Mononuclear cell (primary cell): ENCODE measurements at places on chromosomes 2 and 18. TPM values are rescaled to one million over a fixed set of nuclear protein-coding genes. Genes with fewer than 3 reads are reported as not detected.

The VAMP5 gene
- total RNA-seq: 8.9 TPM

The NYAP2 gene
- total RNA-seq: 0.10 TPM

The PLB1 gene
- 9.2 TPM for total RNA-seq

The RAB31 gene
- 47.8 TPM for total RNA-seq

The STPG4 gene
- total RNA-seq: 1.2 TPM

The CD207 gene
- 0.10 TPM for total RNA-seq

The CKAP2L gene
- total RNA-seq: 0.21 TPM

The IL1F10 gene
- total RNA-seq: not detected

The SP5 gene
- not detected for total RNA-seq

The SERPINB3 gene
- not detected for total RNA-seq

The YES1 gene
- total RNA-seq: 53.4 TPM

The ERBB4 gene
- total RNA-seq: not detected

The PRKAG3 gene
- not detected for total RNA-seq

The SLC30A3 gene
- total RNA-seq: not detected

The OSBPL6 gene
- total RNA-seq: 0.21 TPM

The TDRD15 gene
- total RNA-seq: 0.10 TPM

The POTEI gene
- total RNA-seq: under 0.01 TPM

The ST8SIA5 gene
- under 0.01 TPM for total RNA-seq

The CHST9 gene
- total RNA-seq: 0.10 TPM

The PCARE gene
- under 0.01 TPM for total RNA-seq

The MEP1B gene
- not detected for total RNA-seq

The ACADL gene
- not detected for total RNA-seq

The CRACDL gene
- 1.6 TPM for total RNA-seq

The GALNT13 gene
- 0.21 TPM for total RNA-seq
